Effector memory CD8-positive, alpha-beta T cell (primary cell): ENCODE measurements at places on chromosomes 3 and 15.

- no peak for DNase-seq
Measured at GRCh38 chr15:39360452-39360851, 220.4 kb upstream of the THBS1 start.

DNA sequence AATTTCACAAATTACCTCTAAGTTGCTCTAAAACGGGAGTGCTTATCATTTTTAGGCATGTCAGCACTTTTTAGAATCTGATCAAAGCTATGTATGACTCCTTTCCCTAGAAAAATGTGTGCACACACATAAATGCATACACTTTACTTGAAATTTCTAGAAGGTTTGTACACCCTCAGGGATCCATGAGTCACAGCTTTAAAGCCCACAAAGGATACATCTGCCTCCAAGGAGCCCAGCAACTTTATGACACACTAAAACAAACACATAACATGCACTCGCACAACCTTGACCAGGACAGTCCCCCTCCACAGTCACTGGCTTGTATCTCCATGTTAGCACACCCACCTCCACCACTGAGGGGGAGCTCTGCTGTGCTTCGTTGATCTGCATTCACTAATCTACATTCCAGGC, 722.0 kb upstream of the CFAP20DC start:
- DNase-seq, result no peak

GRCh38 chr15:35289024-35289617, 204.0 kb upstream of the NANOGP8 start:
- no peak for DNase-seq

DNA sequence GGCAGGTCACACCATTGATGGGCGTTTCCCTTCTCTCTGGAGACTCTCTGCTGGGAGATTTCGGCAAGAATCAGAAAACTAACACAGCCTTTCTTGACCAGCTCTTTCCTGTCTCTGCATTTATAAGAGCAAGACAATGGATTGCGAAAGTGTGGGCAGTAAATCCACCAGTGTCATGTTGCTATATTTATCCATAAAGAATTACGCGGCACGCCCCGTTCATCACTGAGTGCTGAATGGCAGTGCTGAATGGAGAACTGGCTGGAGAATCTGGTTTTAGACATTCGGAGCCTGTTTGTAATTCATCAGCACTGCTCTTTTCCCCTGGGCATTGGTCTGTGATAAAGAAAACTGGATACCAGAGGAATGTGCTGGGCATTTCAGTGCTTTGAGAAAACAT, 2.0 kb upstream of the CEMIP start:
- DNase-seq, result no peak

DNA sequence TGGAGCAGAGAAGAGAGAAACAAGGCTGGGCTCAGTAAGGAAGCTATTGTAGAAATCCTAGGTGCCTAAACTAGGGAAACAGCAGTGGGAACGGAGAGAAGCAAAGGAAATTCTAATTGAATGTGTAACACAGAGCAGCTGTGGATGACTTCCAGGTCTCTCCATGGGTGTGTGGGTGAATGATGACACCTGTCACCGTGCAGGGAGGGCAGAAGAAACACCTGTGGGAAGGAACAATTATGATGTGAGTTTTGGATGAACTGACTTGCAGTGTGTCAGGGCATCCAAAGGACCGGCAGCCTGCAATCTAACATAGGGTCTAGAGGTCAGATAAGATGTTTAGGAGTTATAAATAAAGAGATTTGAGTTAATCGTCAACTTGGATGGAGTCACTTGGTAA, 144.2 kb downstream of the RYR3 start:
- no peak for DNase-seq

- DNase-seq, result no peak
Measured at GRCh38 chr3:149934524-149934923, 36.2 kb downstream of the PFN2 start.

DNA sequence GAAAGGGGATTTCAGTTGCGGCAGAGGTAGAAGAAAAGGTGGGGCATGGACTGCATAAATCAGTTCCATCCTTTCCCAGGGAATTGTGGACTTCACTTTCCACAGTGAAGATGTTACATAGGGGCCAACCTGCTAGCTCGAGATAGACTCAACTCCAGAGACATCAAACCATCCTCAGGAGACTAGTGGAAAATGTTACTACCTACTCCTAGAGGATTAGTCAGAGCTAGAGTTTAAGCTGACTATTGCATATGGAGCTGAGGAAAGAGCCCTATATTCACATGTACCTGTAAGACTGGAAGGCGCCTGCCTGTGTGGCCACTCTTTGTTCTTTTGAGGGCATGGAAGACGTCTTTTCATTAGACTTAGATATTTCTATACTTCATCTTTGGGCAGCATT, 69.2 kb downstream of the KLHL25 start:
- no peak for DNase-seq

DNA sequence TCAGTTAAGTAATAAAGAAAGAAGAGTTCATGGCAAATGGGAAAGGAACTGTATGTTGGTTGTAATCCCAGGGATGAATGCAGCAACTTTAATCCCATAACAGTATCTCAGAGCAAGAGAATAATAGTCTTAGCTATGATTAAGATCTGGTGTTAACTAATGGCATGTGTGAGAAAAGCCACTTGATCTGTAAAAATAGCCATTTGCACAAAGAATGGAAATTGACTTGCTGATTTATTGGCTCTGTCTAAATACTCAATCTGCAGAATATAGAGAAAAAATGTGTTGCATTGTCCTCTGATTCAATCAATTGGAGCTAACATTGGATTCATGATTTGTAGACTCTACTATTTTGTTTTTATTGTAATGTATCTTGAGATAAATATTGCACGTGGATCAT, 987.0 kb downstream of the NSUN3 start:
- no peak for DNase-seq

DNA sequence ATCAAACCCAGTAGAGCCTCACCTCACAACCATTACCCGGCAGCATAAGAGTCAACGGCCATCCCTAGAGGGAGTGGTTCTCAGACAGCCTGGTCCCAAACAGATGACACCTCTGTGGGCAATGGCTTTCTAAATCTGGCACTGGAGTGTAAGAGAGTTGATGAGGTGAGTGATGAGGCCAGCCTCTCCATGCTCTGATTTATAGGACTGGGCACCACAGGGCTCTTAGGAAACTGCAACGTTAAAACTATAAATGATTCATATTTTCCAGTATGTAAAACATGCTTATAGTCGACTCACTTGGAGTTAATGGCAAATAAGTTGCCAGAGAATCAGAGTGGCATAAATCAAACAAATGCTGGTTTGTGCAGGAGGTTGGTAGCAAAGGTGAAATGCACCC, 187.7 kb downstream of the GREM1 start:
- no peak for DNase-seq

- DNase-seq, result no peak
Measured at GRCh38 chr3:59451800-59452746, 402.2 kb upstream of the CFAP20DC start.

- no peak for DNase-seq
Measured at GRCh38 chr15:48265135-48265534, 59.0 kb downstream of the SLC12A1 start.

DNA sequence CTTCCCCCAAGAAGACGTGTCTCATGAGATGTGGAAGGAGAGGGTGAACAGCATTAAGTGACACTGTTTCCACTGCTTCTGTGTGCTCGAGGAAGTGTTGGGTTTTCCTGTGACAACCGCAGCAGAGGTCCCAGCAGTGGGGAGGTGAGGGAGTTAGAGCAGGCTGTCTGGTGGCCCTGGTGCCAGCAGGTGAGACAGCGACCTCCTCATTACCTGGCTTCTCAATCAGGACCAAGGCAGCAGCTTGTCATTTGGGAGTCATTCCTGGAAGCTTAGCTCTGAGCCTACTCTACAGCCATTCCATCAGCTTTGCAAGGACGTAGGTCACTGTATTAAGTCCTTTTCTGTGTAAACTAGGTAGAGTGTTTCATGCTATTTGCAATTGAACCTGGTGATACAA, 63.3 kb upstream of the RGMA start:
- peak; percentile 57 for DNase-seq

DNA sequence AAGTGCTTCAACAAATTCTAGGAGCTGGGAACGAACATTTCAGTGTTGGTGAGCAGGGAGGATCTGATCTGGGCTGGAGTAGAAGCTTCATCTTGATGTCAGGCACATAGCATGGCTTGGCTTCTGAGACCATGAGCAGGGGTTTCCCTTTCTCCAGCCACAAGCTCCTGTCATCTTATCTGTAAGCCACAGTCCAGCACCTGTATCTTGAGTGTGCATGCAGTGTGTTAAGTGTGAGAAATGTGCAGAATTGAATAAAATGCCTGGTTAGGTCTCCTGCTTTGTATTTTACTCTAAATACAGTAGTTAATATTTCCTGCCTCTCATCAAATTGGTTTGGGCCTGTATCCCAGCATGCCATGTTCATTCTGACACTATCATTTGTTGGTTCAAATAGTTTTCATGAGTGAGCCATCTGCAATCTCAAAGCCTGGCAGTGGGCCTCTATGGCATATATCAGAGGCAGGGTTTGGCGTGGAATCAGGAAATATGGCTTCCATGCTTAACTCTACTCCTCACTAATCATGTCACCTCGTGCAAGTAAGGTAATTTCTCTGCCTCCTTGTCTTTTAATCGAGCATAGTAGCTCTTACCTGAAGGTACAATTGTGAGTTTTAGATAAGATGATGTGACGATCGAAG, 43.3 kb downstream of the TLNRD1 start:
- no peak for DNase-seq

DNA sequence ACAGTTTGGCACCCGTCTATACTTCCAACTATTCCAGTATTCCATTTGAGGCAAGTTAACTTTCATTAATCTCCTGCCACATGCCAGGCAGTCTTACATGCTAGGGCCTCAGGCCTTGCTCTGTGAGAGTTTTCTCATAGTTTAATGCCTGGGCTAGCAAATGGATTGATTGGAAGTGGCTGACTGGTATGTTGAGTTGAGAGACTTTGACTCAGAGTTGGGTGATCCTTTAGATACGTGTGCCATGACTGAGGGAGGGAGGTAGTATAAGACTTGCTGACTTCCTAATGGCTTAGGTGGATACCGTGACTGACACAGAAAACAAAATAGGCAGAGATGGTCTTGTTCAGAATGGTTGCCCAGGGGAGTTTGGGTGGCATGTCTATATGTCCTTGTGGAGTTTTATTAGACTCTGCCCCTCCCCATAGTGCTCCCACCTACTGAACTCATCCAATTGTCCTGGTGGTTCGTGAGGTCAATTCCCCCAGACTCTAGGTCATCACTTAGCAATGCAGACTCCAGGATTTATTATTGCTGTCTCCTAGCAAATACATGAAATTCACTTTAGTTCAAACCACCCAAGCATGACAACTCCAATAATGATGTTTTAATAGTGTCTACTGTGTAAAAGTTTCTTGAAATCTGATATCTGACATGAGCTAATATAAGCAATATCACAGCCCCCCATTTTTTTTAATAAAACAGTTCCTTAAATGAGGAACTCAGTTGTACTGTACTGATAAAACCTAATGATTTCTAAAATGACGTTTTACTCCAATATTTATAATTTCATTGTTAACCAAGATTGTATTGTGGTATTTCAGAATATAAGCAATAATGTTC, 413.9 kb upstream of the MDFIC2 start:
- DNase-seq, result no peak

GRCh38 chr3:4355401-4356219, 52.4 kb downstream of the SETMAR start:
- DNase-seq, result no peak

- DNase-seq, result no peak
Measured at GRCh38 chr3:17290894-17291293, 406.1 kb downstream of the PLCL2 start.

GRCh38 chr3:30913176-30913575, 18.7 kb upstream of the GADL1 start:
- no peak for DNase-seq

- no peak for DNase-seq
Measured at GRCh38 chr3:11099306-11099705, 55.0 kb upstream of the HRH1 start.

DNA sequence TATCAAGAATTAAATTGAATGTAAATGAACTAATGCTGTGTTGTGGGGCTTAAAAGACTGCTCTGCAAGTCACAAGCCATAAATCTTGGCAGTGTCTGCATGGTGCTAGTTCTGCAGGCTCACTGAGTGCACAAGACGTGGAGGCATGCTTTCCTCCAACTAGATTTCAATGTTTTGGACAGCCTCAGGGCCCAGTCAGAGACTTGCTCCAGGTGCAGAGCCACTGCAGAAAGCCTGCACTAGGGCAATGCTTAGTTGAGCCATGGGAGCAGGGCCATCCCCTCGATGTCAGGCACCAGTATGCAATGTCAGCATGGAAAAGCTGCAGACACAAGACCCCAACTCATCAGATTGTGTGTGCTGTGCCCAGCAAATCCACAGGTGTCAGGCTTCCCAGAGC, 234.5 kb upstream of the CDIN1 start:
- DNase-seq, result no peak

GRCh38 chr3:41630708-41631107, 331.2 kb downstream of the ULK4 start:
- no peak for DNase-seq

DNA sequence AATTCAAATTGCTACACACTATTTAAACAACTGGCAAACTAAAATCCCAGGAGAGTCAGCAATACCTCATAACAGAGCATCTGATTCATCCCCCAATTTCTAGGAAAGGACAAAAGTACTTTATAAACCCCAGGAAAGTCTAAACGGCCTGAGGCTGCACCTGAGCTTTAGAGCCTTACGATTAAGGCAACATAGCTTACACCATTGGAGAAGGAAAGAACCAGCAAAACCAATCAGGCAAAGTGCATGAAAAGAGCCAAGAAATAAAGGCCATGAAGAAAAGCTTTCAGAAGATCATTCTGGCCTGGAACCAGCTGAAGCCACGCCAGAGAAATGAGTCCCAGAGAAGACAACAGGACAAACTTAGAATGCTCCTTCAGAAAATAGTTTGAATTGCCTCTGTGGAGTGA, 48.1 kb downstream of the PTPN9 start:
- DNase-seq, result no peak

DNA sequence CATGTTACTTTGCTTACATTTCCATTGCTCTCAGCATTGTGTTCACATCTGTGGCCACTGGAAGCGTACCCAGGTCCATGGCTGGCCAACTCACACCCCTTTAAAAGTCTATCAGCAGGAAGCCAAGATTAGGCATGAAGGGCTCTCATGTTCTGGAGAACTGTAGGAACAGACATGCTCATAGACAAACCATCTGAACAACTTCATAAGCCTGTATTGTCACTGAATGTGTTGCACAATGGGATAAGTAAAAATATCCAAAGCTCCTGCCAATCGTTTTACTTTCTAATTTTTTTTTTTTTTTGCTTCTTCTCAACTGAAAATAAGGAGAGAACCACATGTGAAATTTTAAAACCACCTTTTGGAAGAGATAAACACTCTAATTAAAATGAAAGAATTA, 6.4 kb downstream of the RPLP1 start:
- no peak for DNase-seq

GRCh38 chr15:57284535-57284934, 91.8 kb upstream of the CGNL1 start:
- no peak for DNase-seq

- no peak for DNase-seq
Measured at GRCh38 chr15:75841626-75842025, 1.6 kb upstream of the UBE2Q2 start.
